Pulmonary artery endothelial cell (primary cell): ENCODE measurements at places on chromosomes 7 and 10. TPM values are rescaled to one million over a fixed set of nuclear protein-coding genes. Genes with fewer than 3 reads are reported as not detected.

DNA sequence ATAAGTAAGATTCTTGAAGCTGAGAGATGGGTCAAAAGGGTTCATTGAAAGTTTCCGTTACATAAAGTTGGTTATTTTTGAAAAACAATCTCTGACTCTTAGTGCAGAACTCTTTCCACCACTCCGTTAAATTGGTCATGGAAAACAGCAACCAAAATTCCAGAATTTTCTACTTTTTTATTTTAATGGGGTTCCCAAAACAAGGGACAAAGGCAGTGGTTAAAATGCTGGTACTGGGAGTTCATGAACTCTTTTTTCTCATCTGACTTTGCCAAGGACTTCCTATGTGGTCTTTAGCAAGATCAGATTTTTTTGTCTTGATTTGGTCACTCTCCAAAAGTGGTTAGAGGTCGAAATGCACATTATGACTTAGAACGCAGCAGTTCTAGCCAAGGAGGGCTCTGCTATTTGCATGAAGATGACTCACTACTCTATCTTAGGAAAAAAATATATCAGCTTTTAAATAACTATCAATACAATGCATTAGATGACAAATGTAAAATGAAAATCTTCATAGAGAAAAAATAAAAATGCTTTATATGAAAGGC is 145.7 kb downstream of the REEP3 start:
- peak; percentile 86 for DNase-seq

- no peak for DNase-seq
Measured at GRCh38 chr7:15863951-15864625, 177.6 kb upstream of the MEOX2 start.

DNA sequence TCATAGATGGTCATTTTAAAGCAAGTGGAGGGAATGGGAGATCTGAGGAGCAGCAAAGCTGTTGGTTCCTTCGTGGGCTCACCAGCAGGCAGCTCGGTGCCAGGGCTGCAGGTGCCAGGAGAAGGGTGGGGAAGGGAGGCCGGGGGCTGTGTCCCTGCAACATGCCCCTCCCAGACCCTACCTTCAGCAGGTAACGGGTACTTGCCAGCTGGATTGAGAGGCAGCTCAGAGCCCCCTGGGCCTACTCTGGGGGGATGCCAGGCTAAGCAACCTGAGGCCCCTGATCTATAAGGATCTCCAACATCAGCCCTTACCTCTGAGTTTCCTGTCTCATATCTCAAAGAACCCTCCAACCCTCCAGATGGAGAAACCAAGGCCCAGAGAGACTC is 173.3 kb downstream of the NEURL1 start:
- DNase-seq: no peak

The WDR37 gene
- total RNA-seq: 22.3 and 32.1 TPM in 2 replicates

DNA sequence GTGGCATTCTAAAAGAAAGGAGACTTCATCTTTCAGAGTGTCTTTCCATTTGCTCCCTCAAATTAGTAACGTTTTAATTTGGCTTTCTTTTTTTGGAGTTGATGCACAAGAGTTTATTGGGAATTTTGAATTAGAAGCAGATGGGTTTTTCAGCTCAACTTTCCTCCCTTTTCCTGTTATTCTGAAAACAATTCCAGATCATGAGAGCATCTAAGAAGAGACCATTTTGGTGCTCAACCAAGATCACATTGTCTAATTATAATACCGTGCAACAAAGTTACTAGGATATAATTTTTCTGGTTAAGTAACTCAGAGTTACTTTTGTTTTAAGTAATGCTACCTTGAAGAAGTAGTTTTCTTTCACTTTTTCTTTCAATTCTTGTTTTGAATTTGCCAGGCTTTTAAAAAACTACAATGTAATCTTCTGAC is 396.6 kb upstream of the KLF6 start:
- DNase-seq: no peak

The CNPY1 gene
- not detected in 2 replicates for total RNA-seq

- no peak for DNase-seq
Measured at GRCh38 chr7:11732207-11732606, 99.8 kb downstream of the THSD7A start.

DNA sequence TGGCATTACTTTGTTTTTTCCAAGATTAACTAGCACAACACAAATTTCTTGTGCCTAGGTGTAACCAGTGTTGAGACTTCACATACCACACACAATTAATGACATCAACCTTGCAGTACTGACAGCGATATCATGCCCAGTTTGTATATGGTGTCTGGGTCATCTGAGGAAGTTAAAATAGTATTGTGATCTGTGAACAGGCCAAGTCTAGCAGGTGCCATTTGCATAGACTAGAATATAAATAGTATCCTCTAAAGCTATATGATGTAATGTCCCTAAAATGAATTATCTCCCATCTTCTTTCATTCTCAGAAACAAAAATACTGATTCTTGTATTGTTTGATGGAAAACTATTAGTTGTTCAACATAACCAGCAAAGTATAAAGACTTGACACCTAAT is 175.8 kb upstream of the KAT6B start:
- DNase-seq: no peak

GRCh38 chr10:94217411-94217810 is 145.3 kb downstream of the NOC3L start:
- no peak for DNase-seq

The SPOCK2 gene
- total RNA-seq: 0.18 and 0.20 TPM in 2 replicates

GRCh38 chr10:24278176-24278889 is 69.4 kb downstream of the KIAA1217 start:
- no peak for DNase-seq

DNA sequence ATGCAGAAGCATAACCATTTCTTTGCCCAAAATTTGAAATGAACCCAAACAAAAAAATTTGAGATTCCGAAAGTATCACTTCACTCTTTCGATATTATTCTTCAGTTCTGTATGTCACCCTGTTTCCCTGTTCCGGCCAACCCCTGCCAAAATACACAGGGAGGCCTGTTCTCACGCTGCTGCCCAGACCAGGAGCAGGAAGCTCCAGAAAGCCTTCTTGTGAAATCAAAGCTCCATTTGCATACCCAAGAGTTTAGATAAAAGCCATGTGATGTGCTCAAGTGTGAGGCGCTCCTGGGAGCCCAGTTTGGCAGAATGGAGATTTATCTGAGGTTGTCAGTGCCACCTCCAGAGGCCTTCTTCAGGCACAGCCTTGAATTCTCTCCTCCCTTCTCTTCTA is 236.2 kb downstream of the FGFR2 start:
- no peak for DNase-seq

DNA sequence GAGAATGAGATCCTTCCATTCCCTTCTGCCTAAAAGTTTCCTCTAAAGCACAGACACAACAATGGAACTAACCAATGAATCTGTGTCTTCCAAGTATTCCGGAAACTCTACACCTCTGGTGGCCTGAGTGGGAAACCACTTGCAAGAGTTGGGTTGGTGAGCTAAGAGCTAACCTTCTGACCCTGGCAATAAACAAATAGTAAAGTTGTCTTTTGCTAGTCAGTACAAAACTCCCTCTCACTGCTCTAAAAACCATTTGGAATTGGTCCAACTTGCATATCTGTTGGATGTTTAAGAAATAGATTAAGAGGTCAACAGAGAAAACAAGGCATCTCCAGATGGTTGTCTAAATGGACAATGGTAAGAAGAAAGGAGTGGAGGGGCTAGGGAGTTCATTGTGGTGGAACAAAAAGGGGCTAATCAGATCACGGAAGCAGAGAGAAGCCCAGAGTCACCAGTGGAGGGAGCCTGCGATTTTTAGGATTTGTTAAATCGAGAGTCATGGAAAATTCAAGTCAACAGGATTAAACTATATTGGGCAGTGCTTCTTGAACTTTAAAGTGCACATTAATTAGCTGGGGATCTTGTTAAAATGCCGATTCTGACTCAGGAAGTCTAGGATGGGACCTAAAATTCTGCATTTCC is 192.3 kb downstream of the EVX1 start:
- DNase-seq: no peak

DNA sequence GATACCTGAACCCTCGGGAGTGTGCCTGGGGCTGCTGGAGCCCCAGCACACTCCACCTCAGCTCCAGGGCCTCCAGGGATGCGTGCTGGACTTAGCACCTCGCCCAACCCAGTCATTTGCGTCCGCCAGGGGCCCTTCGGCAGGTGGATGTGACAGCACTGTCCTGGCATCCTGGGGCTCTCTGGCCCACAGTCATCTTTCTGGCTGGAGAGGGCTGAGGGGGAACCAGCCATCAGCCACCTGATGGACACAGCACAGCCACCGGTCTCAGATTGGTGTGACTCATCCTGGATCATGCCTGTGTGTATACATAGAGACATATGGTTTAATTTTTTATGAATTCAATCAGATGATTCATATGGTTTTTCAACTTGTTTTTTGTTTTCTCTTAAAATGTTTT is 11.1 kb downstream of the ZNF775 start:
- no peak for DNase-seq

The SYCE1 gene
- total RNA-seq: 0.21 TPM in 1 of 2 replicates, not detected in the other

GRCh38 chr7:64959072-64959747 is 31.6 kb downstream of the ZNF117 start:
- no peak for DNase-seq
